ENCODE measurements at places on chromosomes 7 and 10. TPM values are rescaled to one million over a fixed set of nuclear protein-coding genes. Genes with fewer than 3 reads are reported as not detected.

The MMP21 gene
- not detected for total RNA-seq

The CTTNBP2 gene
- not detected for total RNA-seq

The ZSWIM8 gene
- total RNA-seq = 32.3 TPM

DNA sequence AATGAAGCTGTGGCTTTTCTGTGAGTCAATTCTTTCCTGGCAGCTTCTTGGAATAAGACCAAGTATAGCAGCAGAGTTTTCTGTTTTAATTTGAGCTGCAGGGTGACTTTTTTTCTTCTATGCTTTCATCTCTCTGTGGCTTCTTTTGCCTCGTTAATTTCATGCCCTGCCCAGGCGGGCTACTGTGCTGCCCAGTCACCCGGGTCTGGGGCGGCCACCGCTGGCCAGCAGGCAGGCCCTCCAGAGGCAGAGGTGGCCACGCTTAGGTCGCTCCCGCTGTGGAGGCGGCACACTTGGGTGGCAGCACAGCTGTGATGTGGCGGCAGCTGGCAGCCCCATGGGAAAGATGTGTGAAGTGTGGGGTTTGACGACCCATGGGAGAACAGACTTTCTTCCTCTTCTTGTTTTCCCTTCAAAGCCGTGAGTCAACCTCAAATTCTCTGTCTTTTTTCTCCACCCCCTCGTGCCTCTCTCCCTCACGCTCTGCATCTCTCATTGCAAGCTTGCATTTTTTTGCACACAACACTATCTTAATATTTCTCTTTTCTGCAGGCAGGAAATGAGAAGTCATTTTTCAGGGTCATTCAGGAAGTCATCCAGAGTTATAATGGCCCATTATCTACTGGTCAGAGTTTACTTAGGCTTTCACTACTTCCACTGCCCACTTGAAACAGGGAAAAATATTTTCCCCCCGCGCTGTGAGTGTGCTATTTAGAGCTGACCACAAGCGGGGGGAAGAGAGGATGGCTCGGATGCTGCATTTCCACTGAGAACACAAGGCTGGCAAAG is 67.8 kb downstream of the EGFR start:
- DNase-seq = peak; percentile 98

- DNase-seq = no peak
Observed at GRCh38 chr7:132656846-132657776, 80.8 kb upstream of the PLXNA4 start.

DNA sequence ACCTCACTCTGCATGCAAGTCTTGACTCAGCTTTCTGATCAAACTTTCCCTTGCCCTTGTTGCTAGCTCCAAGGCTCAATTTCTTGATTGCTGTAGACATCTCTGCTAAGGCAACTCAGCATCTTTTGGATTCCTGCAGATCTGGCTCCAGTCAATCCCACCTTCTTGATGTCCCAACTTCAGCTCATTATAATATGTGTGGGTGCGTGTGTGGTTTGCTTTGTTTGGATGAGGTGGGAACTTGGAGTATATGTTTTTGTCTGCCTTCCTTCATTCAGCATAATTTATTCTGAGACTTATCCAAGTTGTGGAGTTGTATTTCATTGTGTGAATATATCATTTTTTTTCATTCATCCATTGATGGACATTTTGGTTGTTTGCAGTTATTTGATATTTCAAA is 364.8 kb upstream of the IGFBP3 start:
- no peak for DNase-seq

DNA sequence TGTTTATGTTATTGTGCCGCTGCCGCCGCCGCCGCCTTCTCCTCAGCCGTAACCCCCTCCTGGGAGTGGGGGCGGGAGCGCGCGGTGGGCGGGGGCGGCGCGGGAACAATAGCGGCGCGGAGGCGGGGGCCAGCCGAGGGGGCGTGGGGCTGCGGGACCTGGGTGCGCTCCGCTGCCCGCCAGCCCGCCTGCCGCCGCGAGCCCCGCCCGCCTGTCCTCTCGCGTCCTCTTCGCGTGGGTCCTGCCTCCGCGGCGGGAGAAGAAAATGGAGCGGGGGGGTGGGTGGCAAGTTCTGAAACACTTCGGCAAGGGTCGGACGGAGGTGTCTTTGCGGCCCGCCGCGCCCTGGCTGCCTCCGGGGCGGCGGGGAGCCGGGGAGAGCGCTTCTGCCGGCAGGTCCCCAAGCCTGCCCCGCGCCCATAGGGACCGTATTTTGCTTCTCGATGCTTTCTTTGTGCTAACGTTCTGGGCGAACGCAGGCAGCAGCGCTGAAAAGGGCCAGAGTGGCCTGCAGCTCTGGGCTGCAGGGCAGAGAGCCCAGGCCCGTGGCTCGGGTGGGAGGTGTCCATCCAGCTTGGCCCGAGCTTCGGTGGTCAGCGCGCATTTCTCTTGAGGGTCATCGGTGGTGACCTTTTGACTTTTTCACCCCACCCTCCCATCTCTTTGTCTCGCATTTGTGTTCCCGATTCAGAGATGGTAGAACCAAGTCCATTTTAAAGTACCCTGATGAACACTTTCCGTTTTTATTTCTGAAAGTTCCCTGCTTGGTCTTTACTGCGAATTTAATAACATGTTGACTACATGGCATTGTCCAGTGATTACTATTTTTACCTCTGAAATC is 613 bp downstream of the MAPK8 start:
- peak; percentile 14 for DNase-seq
